ENCODE measurements at places on chromosomes 7 and 10.

- no peak for DNase-seq
Measured at GRCh38 chr10:11810313-11810766, 12.8 kb upstream of the PROSER2 start.

DNA sequence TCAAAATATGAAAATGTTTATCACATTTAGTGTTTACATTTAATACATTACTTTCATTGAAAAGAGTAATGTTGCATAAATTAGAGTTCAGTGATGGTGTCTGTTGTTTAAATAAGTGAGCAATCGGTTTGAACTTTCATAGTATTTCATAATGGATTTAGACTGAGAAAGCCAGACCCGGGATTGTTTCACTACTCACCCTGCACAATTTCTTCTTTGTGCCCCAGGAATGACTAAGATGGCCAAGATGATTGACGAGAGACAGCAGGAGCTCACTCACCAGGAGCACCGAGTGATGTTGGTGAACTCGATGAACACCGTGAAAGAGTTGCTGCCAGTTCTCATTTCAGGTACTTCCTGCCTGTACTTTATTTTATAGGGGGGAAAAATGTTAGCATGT lies 74.6 kb downstream of the VCL start:
- no peak for DNase-seq

- no peak for DNase-seq
Measured at GRCh38 chr7:75993689-75994387, 557 bp downstream of the TMEM120A start.

GRCh38 chr10:101062232-101063049 lies 652 bp downstream of the KAZALD1 start:
- peak; percentile 58 for DNase-seq

DNA sequence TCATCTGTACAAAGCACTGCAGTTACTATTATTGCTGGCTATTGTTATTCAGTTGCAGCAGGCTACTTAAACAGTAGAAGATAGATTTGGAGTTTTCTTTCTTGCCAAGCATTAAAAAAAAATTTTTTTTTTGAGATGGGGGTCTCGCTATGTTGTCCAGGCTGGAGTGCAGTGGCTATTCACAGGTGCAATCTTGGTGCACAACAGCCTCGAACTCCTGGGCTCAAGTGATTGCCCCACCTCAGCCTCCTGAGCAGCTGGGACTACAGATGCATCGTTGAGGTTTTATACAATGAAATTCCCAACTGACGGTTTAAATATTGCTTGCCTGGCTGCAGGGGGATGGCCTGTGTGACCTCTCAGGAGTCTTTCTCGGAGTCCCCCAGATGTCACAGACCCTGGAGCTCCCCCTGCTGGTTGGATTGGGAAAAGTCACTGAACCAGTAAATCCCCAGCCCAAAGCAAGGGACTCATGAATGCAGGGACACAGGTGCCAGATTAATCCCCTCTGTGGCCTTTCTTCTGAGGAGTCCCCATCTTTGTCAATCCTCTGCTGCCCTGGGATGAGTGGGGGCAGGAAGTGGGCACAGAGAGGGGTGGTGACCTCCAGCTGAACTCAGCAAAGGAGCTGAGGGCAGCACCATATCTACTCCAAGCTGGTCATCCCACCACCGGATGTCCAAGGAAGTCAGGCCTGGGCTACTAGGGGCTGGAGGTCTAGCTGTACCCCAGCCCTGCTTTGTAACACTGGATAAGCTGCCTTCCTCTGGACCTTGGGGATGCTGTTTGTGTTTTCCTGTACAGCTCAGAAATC lies 149.6 kb downstream of the C10orf105 start:
- peak; percentile 84 for DNase-seq

DNA sequence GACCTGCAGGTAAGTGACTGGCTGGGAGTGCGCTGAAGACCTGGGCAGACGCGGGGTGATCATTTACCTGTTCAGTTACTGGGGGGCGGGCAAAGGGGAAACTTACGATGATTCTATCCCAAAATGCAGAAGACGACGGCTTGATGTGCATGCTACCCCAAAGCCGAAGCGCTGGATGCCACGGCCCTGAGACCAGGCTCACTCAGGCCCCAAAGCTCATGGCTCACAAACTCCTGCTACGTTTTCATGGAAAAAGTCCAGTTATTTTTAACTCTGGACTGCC lies 200.6 kb downstream of the DIP2C start:
- DNase-seq, result no peak

DNA sequence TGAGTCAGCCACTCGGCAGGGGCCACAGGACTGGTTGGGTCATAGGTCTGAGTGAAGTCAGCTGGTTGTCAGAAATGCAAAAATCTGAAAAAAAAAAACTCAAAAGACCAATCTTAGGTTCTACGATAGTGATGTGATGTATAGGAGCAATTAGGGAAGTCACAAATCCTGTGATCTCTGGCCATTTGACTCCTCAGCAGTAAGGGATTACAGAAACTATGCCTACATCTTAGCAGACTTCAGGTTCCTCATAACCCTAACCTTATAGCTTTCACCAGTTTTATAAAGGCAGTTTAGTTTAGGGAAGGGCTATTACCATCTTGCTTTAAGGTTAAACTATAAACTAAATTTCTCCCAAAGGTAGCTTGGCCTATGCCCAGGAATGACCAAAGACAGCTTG lies 163.1 kb upstream of the HGF start:
- no peak for DNase-seq

GRCh38 chr10:31723106-31723750 lies 205.4 kb downstream of the ARHGAP12 start:
- DNase-seq, result no peak

DNA sequence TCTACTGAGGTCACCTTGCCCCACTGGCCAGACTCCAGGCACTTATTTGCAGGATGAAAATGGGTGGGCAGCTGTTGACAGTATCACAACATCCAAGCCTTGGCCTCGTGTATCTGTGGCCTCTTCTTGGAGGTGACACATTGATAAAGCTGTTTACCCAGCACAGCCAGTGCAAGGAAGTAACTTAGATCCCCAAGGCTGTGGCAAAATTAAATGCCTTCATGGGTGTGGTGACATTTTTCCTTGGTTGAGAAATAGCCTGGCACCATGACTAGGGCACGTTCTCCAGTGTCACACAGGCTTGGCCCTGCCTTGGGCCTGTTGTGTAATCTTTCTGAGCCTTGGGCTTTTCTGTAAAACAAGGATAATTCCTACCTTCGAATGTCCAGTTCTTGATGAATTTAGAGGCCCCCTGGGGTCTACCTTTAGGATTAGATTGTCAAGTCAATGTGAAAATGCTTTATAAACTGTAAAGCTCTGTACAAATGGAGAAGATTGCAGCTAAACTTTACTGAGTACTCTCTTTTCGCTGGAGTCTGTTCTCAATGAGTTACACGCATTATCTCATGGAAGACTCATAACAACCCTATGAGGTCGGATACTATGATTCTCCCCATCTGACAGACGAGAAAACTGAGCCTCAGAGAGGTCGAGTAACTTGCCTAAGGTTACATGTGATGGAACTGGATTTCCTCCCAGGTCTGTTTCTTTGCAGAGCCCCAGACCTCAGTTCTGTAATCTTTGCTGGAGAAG lies 46.7 kb upstream of the LOXL4 start:
- no peak for DNase-seq

DNA sequence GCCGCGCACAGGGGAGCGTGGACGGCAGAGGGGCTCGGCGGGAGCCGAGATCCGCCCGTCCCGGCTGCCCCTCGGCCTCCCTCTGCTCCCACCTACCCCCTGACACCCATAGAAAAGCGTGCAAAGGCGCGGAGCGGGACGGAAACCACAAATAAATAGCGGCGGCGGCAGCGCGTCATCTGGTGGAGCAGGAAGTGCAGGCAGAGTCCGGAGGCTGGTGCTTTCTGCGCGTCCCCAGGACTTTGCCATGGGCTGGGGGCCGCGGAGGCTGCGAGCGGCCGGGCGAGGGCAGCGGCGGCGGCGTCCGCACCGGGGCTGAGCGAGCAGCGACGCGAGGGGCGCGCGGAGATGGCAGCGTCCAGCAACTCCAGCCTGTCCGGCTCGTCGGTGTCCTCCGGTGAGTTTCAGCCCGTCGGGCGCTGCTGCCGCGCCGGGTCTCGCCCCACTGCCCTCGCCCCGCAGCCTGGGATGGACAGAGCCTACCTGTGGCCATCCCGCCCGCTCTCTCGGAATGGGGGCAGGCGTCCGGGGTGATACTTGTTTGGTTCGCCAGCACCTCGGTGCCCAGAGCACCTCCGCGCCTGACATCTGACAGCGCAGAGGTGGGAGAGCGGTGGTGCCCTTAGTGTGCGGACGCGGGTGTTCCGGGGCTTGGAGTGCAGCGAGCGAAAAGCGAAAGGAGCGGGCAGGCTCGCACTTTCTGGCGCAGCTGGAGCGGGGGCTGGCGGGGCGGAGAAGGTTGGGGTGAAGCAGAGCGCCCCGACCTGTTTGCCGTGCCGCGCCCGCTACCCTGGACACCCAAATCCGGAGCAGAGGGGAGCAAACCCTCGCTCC lies at the start of gene CHN2:
CHN2 (plus strand) TSS at position 182 of the 834 bp plus-strand sequence.
- peak; percentile 75 for DNase-seq
